ENCODE measurements at places on chromosomes 16 and 17.
A peak's percentile ranks its signal among the peaks of the same experiment; 100 is the strongest.

DNA sequence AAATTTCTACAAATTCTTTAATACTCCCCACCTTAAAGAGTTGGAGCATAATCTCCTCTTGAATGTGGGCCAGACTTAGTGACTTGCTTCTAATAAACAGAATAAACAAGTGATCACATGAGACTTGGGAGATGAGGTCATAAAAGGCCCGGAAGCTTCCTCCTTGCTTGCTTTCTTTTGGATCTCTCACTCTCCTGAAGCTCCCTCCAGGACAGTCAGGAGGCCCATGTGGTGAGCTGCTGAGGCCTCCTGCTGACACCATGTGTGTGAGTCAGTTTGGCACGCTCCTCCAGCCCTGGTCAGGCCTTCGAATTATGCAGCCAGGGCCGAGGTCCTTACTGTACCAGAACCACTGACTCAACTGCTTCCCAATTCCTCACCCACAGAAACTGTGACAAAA is 53.2 kb downstream of the NDEL1 start:
- DNase-seq = no peak

GRCh38 chr16:85557083-85557970 is 55.8 kb upstream of the GSE1 start:
- peak; percentile 18 for DNase-seq

DNA sequence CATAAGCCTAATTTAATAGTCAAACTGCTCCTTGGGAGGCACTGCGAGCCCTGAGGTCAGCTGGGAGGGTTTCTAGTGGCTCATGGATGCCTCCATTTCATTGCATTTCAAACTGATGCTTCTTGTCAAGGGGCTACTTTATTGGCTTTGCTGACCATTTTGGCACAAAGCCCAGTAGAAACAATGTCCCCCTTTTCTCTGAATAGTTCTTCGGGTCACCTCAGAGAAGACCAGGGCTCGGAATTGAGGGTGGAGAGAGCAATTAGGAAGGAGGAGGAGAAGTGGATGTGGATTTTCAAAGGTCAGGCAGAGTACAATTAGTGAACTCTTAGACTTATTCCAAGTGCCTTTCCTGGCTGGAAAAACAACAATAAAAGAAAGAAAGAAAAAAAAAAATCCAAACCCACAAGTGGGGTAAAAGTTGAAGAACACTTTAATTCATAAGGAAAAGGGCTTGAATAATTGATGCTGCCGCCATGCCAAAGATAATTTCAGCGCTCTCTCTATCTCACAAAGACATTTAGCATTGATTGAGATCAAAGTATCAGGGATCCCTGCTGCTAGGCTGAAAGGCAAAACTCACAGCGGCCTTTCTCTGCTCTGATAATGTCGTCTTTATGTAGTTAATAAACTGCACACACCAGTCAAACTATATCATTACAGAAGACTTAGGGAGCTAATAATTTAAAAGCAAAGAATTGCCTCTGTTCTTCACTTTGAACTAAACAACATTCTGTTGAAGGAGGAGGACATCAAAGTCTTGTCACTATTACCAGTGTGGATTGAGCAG is 122.7 kb downstream of the RGS9 start:
- no peak for DNase-seq

GRCh38 chr16:75222271-75222783 is 3.5 kb downstream of the CTRB1 start:
- DNase-seq = no peak

DNA sequence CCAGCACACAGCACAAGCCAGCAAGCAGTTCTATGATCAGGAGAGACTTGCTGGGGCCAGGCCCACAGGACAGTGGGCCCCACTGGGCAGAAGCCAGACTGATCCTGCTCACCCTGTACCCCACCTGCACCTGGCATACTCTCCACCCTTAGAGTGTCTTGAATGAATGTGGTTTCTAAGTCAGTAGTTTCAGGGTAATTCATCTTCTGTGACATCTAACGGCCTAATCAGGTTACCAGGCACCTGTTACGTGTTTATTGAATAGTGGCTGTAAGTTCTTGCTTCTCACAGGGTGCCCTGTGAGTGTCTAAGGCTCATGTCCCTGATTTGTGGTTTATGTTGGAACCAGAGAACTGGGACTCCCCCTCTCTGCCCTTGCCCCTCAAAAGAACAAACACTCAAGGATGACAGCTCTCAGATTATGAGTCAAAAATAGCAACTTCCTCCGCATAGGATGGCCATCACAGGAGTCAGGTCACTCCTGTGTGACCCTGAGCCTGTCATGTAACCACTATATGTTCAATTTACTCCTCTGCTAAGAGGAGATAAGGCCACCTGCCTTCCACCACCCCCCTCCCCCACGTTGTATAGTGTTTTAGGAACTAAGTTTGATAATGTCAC is 7.0 kb upstream of the OR2C1 start:
- no peak for DNase-seq

GRCh38 chr16:69100071-69100691 is 5.3 kb upstream of the HAS3 start:
- no peak for DNase-seq

GRCh38 chr17:81868674-81869220 is 2.4 kb downstream of the ARHGDIA start:
- DNase-seq = no peak

- no peak for DNase-seq
Observed at GRCh38 chr17:31926100-31926729, 10.6 kb upstream of the SUZ12 start.

- DNase-seq = no peak
Observed at GRCh38 chr16:12575288-12575687, 228.4 kb downstream of the CPPED1 start.

DNA sequence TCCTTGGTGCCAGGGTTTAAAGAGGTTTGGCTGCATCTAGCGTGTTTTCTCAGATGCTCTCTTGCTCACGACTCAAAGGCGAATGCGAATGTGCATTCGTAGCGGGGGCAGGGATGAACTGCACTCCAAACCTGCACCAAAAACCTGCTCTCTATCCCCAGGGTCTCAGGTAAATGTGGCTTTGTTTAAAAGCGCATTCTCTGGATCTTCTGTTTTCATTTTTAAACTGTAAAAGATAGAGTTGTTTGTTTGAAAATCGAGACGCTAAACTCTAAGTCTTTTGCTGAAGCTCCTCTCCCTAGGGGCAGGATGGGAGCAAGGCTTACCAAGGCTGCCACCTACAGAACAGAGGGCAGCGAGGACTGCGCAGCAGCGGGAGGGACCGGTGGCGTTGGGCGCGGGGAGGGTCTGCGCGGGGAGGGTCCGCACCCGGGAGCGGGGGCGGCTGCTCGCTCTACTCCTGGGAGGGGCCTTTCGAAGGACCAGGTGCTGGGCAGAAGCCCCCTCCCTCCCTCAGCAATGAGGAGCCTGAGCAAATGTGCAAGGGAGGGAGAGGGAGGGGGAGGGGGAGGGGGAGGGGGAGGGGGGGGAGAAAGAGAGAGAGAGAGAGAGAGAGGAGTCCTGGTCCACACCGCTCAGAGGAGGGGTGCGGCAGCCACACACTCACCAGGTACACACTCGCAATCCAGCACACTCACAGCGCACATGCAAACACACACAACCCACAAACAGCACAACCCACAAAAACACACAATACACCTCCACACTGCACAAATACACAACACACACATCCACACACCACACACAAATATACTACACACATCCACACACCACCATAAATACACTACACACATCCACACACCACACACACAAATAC is 142.8 kb downstream of the GRIN2A start:
- DNase-seq = no peak

- DNase-seq = no peak
Observed at GRCh38 chr17:10836966-10837590, 809 bp downstream of the PIRT start.
